ENCODE measurements at places on chromosomes 7 and 10.
A peak's percentile ranks its signal among the peaks of the same experiment; 100 is the strongest.

- no peak for DNase-seq
These were observed 1.9 kb upstream of the ARHGAP22 start for GRCh38 chr10:48606530-48607355.

DNA sequence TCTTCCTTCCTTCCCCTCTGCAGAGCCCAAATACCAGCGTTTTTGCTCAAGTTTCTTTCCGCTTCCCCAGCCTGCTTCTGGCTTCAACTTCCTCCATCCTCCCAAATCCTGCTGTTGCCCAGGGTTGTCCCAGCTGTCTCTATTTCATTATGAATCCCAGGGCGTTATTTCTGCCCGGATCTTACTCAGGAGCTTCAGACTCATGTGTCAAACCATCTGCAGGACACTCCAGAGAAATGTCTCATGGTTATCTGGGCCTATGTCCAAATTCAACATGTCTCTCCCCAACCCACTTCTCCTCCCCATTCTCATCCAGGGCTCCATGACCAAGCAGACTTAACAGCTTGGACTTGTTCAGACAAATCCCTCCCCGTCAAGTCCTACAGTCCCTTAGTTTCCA is 15.6 kb downstream of the ARHGAP22 start:
- DNase-seq, result no peak

DNA sequence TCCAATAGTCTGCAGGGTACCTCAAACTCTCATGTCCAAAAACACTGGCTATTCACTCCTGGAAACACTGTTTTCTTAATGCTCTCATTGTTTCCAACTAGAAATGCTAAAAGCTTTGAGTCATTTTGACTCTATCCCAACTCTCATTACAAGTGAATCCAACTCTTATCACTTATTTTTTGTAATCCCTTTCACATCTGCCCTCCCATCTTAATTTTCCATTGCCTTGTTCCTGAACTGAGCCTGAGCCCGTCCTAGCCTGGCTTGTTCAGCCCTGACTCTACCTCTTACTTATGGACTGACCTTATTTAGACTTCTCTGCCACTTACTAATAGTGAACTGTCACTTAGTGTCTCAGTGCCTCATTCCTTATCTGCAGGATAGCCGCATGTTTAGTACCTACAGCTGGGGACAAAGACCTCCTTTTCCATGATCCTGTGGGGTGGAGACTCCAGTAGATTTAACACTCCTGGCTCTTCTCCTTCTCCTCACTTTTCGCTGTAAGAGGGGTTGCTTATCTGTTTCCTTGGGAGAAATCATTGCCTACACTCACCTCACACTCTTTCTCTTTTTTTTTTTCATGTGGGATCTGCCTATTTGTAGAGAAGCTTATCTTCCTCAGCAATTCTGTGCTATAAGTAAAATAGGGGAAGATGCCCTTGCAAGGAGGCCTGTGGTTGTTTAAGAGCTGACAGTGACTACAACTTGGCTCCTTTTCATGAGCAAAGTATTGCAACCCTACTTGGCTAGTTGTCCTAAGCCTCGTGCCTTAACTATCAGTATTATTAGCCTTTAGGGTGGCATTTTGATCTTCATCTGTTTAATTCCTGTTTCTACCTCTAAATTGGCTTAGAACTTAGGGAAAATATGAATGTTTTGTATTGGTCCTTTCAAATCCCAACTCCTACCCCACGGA is 56.4 kb downstream of the SLC16A12 start:
- no peak for DNase-seq

DNA sequence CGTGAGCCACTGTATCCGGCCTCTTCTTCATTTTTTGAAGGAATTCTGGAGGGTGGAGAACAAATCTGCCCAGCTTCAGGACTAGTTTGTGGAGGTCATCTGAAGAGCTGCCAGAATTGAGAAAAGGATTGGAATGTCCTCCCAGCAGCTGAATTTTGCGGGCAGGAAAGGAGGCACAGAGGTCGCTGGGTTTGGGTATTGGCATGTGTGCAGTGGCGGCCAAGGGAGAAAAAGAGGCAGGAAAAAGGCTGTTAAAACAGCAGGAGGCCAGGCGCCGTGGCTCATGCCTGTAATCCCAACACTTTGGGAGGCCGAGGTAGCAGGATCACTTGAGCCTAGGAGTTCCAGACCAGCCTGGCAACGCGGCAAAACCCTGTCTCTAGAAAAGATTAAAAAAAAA is 80.4 kb downstream of the HIP1 start:
- no peak for DNase-seq

GRCh38 chr7:77967429-77967828 is 168.9 kb downstream of the PHTF2 start:
- DNase-seq, result no peak

GRCh38 chr7:72781161-72781560 is 46.8 kb downstream of the TYW1B start:
- no peak for DNase-seq

- no peak for DNase-seq
These were observed 327.2 kb downstream of the LHFPL3 start for GRCh38 chr7:104655592-104655991.

DNA sequence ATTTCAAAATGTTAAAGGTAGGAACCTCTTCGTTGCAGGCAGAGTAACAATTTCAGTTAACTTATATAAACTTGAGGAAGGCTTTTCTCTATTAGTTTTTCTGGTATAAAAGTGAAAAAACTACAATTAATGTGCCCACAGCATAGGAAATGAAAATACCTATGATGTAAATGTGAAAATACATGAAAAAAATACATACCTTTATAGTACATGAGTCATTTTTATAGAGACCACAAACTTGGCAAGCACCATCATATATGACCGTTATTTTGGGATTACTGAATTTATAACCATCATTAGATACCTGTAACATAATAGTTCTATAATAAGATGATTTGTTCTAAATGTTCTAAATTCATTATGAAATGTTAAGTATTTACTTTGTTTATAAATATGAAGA is 42.7 kb downstream of the VWDE start:
- no peak for DNase-seq

DNA sequence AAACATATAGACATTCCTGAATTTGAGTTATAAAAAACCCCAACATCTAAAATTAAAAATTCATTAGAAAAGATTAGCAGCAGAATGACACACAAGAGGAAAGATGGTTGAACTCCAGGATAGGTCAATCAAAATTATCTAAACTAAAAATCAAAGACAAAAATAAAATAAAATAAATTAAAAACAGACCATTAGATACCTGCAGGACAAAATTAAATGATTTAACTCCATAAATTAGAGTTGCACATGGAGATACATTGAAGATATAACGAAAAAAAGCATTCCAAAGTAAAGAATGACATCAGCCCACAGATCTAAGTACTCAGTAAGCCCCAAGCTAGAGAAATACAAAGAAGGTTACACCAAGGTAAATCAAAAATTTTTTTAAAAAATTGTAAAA is 226.1 kb upstream of the SORCS1 start:
- DNase-seq, result no peak

- peak; percentile 68 for DNase-seq
These were observed 1.2 kb upstream of the SGMS1 start for GRCh38 chr10:50624866-50625501.

- no peak for DNase-seq
These were observed 3.9 kb upstream of the POU6F2 start for GRCh38 chr7:38973760-38974159.

DNA sequence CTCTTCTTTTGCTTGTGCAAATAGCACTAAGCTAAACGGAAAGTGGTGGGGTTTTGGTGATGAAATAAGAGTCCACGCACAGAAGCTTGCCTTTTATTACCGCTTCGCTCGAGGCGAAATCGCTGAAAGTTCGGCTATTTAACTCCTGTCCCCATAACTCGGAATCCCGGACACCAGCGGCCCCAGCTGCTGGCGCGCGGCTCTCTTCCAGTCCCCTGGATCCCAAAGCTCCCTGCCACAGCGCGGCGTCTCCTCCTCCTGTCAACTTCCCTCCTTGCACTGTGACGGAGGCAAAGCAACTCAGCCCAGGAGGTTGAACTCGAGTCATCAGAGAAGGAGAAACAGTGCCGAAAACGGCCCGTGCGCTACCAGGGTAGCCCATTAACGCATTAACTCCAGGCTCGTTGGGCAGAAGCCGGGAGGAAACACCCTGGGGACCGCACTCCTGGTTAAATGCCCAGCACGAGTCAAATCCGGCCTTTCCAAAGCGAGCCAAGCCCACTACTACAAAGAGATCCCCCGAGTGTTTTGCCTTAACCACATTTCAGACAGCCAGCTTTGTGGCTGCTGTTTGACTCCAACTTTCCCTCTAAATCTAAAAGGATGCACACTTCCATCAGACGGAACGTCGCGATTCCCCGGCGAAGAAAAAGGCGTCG is 1.3 kb downstream of the SEMA3D start:
- DNase-seq, result no peak

DNA sequence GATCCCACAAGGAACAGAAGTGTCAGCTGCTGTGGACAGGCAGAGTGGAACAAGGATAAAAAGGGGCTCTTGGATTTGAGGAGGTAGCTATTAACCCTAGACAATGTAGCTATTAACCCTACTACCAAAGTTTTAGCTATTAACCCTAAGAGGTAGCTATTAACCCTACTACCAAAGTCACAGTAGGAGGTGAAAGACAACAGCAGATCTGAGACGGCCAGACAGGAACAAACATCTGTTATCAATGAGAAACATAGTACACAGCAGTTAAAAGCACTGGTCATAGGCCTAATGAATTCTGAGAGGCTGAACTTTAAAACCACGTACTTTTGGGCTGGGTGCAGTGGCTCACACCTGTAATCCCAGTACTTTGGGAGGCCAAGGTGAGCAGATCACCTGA is 11.9 kb downstream of the ERCC6 start:
- DNase-seq, result no peak

DNA sequence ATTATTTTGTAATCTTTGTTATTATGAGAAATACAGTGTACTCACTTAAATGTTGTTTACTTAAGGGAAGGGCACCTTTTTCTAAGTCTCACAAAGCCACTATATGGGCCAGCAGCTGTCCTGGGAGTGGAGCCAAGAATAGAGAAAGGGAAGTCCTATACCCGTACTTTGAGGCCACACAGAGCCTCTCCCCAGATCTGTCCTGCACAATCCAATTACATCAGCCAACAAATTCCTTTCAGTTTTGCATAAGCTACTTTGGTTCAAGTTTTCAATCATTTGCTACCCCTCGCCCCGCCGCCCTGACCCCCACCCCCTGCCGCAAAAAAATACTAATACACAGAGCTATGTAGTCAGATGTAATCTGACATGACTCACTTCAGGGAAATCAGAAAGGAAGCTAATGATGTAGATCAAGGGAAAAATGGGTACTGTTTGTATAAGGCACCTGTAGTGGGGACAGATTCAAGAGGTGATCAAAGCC is 297.4 kb upstream of the NEBL start:
- DNase-seq, result no peak

GRCh38 chr7:117012284-117012683 is 59.0 kb downstream of the ST7 start:
- no peak for DNase-seq

DNA sequence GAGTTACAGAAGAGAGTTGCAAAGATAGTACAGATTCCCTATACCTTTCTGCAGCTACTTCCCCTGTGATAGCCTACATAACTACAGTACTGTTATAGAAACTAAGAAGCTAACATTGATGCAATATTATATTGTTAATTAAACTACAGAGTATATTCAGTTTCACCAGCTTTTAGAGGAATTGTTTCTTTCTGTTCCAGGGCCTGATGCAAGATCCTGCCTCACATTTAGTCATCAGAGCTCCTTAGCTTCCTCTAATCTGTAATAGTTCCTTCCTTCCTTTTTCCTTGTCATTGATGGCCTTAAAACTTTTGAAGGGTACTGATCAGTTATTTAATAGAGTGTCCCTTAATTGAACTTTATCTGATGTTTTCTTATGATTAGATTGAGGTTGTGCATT is 56.8 kb downstream of the SDHAF3 start:
- no peak for DNase-seq

DNA sequence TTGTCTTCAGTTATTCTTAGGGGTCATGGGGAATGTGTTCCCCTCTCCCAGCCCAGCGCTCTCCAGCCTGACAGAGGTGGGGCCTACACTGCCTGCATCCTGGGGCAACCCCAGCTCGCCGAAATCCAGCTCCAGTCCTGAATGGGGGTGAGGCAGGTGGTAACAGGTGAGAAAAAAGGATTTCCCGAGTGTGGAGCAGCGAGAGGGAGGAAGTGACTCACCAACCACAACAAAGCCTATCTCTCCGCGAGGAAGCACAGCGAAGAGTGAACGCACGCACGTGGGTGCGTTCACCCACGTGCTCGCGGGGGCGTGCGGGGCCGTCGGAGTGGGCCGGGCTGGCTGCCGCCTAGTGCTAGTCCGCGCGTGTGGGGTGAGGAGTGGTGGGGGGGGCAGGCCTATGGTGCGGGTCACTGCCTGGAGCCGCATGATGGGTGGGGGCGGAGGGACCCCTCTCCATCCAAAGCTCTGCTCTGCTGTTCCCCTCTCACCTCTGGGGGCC is 855 bp upstream of the PALD1 start:
- no peak for DNase-seq

DNA sequence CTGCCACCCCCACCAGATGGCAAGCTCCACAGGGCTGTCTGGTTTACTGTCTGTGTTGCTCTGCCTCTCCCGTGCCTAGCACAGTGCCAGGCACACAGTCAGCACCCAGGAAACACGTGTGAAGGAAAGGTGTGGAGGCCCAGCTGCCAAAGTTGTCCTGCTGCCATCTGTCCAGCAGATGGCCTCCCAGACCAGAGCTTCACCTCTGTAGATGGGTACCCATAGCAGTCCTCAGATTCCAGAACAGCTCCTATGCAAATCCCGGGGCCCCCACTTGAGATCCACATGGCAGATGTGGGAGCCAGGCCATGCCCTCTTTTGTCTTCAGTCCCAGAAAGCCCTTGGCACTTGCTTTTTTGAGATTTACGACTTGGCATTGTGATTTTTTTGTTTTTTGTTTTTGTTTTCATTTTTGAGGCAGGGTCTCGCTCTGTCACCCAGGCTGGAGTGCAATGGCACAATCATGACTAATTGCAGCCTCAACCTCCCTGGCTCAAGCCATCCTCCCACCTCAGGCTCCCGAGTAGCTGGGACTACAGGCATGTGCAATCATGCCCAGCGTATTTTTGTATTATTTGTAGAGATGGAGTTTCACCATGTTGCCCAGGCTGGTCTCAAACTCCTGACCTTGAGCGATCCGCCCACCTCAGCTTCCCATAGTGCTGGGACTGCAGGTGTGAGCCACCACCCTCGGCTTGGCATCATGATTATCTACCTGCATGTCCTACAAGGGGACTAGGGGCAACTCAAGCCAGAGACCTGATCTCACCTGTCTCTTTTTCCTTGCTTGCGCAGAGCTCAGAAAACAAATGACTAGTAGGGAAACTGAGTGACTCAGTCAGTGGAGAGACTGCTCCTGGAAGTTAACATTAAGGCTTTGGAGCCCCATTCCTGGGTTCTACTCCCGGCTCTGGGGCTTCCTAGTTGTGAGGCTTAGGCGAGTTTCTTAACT is 16.9 kb upstream of the PALD1 start:
- no peak for DNase-seq

DNA sequence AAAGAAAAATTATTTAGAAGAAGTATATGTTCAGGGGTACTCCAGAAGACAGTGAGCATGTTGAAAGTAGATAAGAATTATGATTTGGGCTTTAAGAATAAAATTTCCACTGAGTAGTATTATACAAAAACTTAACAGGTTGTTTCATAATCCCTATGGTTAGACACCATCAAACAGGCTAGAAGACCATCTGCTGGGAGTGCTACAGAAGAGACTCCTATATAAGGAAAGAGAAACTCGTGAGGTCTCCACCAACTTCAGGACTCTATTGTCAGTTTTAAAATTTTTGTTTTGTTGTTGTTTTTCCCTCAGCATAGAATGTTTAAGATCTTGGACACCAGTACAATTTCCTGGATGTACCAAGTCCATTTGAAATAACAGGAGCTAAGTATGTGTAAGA is 13.1 kb downstream of the DNAJC1 start:
- no peak for DNase-seq
